ENCODE measurements at places on chromosomes 1 and 21. TPM values are rescaled to one million over a fixed set of nuclear protein-coding genes. Genes with fewer than 3 reads are reported as not detected.
A peak's percentile ranks its signal among the peaks of the same experiment; 100 is the strongest.

DNA sequence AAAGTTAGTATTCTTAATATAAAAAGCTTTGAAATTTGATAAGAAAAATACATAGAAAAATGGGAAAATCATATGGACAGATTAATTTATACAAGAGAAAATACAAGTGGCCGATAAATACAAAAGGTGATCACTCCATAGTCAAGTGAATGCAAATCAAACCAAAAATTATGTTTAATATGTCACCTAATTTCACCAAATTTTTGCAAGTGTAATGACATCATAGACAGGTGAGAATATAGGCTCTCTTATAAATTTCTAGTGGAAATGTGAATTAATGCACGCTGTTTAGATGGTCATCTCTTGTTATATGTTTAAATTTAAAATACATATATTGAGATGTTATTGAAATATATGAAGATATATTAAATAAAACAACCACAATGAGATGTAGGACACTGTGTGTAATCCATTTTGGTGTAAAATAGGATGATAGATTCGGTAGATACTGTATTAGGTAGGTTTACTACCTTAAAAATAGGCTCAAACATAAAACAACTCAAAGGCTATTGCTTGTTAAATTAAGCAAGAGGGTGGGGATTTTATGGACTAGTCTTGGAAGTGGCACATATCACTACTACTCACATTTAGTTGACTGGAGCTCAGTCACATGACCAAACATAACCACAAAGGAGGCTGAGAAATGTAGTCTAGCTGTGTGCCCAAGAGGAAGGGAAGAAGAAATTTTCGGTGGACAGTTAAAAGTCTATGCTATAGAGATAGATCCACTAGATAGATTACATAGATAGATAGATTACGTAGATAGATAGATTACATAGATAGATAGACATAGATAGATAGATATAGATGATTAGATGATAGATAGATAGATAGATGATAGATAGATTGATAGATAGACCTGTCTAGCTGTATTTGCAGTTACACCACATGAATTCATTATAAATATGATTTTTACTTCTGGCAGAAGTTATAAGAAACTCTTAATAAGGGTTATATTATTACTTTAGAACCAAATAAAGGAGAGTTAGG lies 9.2 kb downstream of the INSL5 start:
- DNase-seq = no peak

DNA sequence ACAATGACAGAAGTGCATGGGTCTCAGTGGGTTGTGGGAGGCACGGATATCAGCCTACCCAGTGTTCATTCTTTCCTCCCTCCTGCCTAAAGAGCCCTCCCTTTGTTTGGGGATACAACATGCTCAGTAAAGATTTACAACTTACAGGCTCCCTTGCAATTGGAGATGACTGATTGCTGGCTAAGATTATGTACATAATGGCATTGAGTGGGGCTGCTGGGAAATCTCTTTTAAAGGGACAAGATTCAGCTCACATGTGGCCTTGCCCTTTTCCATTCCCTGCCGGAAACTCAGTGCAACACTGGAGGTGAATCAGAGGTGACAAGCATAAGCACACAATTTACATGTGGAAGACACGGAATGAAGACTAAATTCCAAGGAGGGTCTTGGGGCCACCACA lies 83.7 kb upstream of the CHRM3 start:
- DNase-seq = no peak

DNA sequence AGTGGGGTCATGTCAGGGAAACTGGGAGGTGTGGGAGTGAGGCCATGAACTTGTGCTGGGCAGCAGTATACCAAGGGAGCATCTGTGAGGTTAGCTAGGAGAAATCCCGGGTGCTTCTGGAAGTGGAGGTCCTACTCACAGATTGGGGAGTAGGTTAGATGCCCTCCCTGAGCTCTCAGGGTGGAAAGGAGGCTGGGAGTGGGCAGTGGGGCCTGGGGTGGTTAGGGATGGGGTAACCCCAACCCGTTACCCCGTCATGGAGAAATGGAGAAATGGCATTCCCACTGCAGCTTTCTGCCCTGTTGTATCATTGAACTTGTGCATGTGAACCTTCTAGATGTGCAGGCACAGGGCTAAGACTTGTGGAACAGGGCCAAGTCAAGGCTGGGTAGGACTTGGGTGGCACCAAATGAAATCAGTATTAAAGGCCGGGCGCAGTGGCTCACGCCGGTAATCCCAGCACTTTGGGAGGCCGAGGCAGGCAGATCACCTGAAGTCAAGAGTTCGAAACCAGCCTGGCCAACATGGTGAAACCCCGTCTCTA lies 27.2 kb downstream of the EXOC8 start:
- DNase-seq = no peak

- DNase-seq = no peak
Measured at GRCh38 chr1:246791303-246791918, 67.2 kb downstream of the SCCPDH start.

DNA sequence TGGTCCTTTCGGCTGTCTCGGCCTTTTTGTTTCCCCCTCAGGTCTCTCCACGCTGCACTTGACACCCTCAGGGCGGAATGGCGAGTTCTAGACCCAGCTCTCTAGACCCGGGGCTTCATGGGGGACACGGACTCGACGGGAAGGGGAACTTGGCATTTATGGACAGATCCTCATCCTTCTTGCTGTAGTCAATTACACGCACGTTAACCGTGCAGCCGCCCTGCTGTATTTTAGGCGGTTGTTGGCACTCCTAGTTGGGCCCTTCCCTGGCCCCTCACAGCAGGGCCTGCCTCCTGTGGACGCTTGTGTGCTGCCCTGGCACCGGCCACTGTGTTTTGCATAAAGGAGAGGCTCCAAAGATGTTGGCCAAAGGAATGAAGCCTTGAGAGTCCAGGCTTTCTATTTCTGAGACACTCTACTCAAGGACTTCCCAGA lies 558 bp upstream of the BTG3 start:
- peak; percentile 55 for DNase-seq

DNA sequence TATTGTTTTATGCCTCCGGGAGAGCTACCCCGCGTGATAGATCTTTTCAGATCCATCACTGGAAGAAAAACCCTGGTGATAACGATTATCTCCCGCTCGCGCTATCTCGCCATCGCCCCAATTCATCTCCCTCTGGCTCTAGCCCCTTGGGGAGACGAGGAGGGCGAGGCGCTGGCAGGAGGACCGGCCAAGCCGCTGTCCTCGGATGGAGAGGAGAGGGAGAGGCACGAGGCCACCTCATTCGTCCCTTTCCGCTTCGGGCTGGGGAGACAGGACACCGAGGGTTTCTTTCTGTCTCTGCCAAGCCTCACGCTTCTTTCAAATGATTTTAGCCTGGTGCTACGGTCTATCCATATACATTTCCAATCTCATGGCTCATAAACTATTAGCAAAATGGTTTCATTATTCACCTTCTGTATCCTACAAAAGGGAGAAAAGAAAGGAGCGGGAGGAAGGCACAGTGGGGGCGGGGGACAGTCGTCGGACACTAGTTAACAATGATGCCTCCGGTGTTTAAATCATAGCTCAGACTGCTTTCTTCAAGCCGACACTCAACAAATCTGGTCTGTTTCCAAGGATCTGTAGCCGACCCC lies 415.0 kb upstream of the ESRRG start:
- DNase-seq = no peak

DNA sequence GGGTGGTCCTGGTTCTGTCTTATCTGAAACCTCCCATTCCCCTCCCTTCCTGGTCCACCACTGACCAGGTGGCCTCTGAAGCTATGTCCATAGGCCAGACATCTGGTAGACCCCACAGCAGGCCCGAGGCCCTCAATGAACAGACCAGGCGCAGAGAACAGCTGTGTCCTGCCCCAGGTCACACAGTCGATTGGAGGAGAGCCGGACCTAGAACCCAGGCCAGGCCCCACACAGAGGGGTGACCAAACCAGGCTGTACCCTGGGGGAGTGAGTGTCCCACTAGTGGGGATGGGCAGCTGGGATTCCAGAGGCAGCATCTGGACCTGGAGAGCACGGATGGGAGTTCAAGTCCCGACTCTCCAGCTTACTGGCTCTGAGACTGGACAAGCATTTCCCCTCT lies 29.2 kb downstream of the RNU1-1 start:
- no peak for DNase-seq

- no peak for DNase-seq
Measured at GRCh38 chr1:10787286-10787685, 9.2 kb downstream of the CASZ1 start.

- DNase-seq = no peak
Measured at GRCh38 chr1:6185635-6186382, 5.7 kb upstream of the CHD5 start.

- no peak for DNase-seq
Measured at GRCh38 chr1:6948416-6948815, 163.2 kb downstream of the CAMTA1 start.

DNA sequence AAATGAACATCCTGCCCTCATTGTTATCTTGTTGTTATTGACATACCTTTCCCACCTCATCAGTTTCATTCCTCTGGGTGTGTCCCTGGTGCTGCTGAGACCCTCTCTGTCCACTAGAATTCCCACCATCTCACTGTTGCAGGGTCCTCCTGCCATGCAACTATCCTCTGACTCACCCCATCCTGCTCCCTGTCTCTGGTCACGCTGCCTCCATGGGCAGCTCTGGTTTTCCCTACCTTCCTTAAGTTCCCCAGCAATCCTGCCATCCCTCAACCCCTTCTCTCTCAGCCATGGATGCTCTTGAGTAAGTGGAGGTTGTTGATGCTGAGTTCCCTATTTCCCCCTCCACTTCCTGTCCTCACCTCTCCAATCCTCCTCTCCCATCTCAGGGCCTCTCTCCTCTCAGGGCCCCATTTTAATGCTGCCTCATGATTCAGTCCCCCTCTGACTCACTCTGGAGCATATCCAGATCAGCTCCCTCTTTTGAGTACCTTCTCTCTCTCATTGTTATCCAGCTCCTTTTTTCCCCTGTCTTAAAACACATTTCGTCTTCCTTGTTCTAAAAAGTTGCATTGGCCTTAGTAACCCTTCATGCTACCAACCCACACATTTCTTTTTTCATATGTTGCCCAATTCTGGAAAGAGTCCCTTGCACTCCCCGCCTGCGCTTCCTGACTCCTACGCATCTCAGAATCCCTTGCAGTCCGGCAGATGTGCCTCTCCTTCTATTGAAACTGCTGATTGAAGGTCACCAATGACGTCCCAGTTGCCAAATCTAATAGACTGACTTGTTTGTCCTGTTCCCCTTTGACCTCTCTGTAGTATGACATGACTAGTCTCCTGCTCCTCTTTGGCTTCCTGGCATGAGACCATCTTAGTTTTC lies 92.0 kb downstream of the CNIH3 start:
- DNase-seq = no peak

GRCh38 chr21:42027822-42028765 lies 17.9 kb upstream of the ZBTB21 start:
- DNase-seq = no peak

GRCh38 chr1:66613187-66613586 lies 79.2 kb downstream of the SGIP1 start:
- no peak for DNase-seq

DNA sequence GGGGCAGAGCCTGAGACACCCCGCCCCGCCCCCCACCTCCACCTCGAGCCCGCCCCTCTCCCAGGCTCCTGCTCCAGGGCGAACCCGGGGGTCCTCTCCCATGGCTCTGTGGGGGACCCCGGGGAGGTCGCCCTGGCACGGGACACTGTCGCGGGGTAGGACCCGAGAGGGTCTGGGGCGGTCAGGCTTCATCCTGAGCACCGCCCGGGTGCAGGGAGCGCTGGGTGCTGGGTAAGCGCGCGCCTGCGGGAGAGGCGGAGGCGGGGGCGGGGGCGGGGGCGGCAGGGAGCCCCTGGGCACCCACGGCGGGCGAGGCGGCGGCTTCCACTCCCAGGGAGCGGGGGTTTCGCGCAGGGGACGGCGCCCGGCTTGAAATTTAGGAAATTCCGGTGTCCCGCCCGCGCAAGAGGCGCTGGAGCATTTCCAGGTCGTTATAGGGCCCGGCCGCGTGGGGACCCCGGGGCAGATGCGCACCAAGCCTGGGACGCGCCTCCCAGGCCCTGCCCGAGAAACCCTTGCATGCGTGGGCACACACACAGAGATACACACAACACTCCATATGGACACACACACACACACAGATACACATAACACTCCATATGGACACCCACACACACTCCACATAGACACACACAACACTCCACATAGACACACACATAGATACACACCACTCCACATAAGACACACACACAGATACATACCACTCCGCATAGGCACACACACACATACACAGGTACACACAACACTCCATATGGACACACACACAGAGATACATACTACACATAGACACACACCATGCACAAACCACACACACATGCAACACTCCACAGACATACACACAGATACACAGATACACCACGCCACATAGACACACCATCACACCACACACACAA lies 48.7 kb upstream of the SLC19A1 start:
- no peak for DNase-seq

DNA sequence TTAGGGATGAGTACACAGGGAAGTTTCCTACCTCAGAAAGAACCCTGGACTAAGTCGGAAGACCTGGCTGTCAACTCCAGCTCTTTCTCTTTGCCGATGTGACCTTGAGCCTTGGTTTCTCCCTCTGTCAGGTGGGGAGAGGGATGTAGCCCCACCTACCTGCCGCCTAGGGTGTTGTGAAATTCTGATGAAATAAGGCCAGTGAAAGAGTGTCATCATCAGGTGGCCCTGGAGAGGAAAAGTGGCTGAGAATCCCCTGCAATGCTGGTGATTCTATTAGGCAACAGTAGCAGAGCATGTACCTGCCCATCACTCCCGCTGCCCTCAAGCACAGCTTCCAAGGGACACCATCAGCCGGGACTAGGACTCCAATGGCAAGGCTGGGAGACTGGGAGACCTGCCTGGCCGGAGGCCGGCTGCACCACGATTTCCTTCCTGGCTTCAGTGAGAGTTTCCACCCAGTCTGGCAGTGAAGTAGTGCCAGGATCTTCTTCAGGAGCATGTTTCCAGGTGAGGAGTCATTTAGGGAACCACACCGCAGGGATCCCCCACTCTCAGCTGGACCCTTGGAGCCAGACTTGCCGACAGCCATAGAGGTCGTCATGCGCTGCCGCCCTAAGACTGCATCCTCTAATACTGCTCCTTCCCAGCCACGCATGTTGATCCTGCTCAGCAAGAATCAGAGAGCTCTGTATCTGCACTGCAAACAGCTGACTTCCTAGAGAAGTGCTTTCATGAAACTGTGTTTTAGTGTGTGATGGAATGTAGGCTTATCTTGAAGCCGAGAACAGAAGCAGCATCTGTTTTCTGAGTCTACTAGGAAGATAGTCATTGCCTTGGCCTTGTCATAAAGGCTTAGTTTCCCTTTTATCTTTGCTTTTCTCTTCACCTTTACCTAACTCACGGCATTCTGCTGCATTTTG lies 88.0 kb upstream of the F3 start:
- no peak for DNase-seq

NADK gene
- polyA plus RNA-seq = 40.4 TPM

RBM11 gene
- 5.0 TPM for polyA plus RNA-seq

OR1C1 gene
- not detected for polyA plus RNA-seq

NBPF4 gene
- not detected for polyA plus RNA-seq

FNDC10 gene
- 1.8 TPM for polyA plus RNA-seq

CCDC181 gene
- polyA plus RNA-seq = 5.9 TPM

LIN28A gene
- 0.06 TPM for polyA plus RNA-seq

SPATA45 gene
- 0.69 TPM for polyA plus RNA-seq

HORMAD1 gene
- not detected for polyA plus RNA-seq

MMEL1 gene
- 6.5 TPM for polyA plus RNA-seq

KRTAP13-4 gene
- polyA plus RNA-seq = not detected

DIO1 gene
- polyA plus RNA-seq = 0.77 TPM

VWA5B1 gene
- 0.70 TPM for polyA plus RNA-seq

GUCA2A gene
- polyA plus RNA-seq = 0.28 TPM

DISC1 gene
- 10.7 TPM for polyA plus RNA-seq

All from right lung (tissue), 10 donors.